ENCODE measurements at places on chromosomes 4 and X.

DNA sequence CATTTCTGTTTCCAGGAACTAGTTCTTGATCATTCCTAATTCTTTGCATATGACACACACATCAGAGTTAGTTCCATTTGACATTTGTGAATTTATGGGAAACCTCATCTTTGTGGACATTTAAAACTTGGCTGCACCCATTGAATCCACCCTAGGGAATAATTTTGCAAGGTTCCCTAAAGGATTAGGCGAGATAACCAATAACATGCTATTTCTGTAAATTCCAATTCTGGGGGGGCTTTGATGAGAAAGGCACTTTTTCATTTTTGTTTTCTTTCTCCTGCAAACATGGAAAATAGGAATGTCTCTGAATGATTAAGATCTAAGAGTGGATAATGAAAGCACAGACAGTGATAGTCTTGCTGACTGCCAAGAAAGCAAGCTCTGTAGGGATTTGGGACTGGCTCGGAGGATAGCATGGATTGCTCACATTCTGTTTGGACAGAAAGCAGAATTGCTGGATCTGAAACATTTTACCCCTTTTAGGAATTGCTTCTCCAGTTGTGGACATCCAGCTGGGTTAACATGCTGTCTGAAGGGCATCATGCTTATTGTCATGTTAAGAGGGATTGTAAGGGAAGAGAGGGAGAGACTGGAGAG lies 145.1 kb downstream of the NHS start:
- no peak for DNase-seq

- no peak for DNase-seq
Observed at GRCh38 chr4:16988814-16989213, 90.4 kb upstream of the LDB2 start.

GRCh38 chr4:6556263-6556662 lies 18.7 kb upstream of the MAN2B2 start:
- no peak for DNase-seq

DNA sequence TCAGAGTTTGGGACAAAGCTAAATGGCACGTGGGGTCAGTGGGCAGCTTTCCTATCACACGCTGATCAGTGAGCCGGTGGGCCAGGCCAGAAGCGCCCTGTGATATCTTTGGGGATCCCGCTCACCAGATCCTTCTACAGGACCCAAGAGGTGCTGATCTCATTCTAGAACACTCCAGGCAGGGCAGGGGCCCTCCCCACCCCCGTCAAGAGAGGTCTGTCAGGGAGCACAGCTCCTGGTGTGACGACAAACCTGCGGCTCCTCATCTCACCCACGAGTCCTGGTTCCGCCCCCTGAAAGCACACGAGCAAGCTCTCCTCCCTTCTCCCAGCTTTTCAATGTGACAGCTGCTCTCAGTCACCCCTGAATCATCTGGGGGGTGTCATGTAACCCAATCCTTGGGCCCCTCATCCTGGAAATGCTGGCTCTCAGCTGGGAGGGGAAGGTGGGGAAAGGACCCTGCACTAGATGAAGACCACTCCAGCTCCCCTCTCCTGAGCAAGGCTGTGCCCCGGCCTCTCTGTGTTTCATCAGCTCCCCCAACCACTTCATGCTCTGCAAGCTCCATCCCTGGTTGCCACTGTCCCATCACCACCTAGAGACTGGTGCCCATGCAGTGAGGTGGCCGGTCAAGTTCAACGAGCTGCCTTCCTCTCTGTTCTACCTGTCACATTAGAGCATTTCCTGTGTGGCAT lies 4.6 kb downstream of the HCFC1 start:
- peak; percentile 14 for DNase-seq
